ENCODE measurements at places on chromosomes 6 and 20.

- DNase-seq, result no peak
Measured at GRCh38 chr20:1945134-1945618, 48.7 kb downstream of the PDYN start.

DNA sequence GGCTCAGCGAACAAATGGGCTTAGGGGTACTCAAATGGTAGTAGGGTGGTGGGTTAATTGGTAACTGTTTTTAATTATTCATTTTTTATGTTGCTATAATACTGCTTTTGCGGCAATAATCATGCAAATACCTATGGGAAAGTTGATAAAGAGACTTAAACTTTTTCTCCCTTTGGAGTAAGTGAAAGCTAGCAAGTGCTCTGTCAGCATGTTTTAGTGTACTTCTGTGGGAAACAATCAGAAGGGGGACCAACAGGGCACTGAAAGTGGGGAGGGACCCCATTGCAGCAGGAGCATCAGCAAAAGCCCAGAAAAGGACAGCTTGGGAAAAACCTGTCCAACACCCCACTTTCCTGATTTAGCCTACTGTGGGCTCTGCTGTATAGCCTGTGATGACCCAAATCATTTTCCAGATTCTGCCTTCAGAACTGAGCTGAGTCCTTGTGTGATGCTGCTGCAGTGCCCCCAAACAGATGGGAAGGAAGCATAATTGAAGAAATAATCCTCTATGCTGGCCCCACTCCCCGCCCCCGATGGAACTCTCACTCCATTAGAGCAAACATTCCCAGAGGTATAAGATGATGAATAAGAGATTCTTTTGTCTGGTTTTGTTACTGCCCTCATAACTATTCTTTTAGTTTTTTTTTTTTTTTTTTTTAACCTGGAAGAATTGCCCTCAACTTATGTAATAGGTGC lies 322.8 kb downstream of the CD83 start:
- peak; percentile 6 for DNase-seq

- peak; percentile 71 for DNase-seq
Measured at GRCh38 chr6:16345449-16346330, 107.3 kb downstream of the GMPR start.

DNA sequence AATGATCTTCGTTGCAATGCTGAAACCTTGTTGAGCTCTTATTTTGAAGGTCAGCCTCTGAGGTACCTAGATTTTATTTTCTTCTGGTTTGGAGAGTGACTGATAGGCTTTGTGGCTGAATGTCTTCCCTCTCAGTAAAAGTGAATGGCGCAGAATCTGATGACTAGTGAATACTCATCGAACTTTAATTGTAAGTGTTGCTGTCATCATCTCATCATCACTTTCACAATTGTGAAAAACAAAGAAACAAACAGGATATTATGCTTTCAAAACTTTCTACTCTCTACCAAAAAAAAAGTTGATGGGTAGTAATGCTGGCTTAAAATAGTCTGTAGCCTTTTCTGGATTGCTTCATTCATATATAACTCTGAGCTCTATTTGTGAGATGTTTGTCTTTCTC lies 239.5 kb upstream of the RAB32 start:
- DNase-seq, result no peak

GRCh38 chr6:130381459-130382380 lies 15.9 kb downstream of the TMEM200A start:
- DNase-seq, result no peak

DNA sequence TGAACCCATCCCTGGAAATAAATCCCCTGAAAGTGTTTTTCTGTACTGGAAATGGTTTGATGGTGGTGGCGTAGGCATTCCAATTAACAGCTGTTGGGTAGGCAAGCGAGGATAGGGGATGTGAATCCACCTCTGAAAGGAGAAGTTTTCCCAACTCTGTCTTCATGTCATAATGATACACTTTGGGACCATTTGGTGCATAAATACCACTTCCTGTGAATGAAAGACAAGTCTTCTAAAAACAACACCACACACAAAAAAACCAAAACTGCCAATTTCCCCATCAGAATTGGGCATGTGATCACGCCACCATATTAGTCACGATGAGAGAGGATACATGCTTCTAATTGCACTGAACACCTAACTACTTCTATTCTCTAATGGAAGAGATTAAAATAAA lies 6.4 kb downstream of the VNN2 start:
- DNase-seq, result no peak

- DNase-seq, result no peak
Measured at GRCh38 chr6:132614554-132614953, 9.5 kb downstream of the TAAR2 start.

DNA sequence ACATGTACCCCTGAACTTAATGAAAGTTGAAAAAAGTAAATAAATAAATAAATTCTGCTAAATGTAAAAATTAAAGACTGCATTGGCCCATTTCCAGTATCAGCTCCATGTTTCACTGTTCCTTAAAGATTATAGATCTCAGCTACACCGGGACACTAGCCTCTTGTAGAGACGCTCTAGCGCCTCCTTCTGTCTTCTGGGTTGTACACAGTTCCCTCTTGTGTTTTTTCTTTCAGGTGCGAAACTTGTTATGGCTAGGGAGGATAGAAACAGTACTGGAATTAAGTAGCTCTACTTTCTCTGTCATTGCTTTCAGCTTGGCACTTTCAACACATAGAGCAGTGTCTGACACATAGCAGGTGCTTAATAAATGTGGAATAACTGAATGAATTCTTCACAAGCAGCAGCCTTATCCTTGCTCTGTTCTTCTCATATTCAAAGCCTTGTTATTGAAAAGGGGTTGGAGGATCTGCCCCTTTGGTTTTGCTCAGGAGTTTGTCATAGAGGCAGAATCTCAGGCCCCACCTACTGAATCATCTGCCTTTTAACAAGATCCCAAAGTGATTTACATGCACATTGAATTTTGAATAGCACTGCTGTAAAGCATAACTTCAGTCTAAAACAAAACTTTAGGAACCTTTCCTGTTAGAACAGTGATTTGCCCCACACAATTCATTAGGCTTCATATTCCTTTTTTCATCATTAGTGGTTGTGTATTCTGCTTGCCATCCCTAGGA lies 92.3 kb downstream of the FIG4 start:
- DNase-seq, result no peak

- DNase-seq, result no peak
Measured at GRCh38 chr6:130776287-130776925, 50.8 kb upstream of the SMLR1 start.

GRCh38 chr6:88008831-88009231 lies 38.8 kb upstream of the SPACA1 start:
- DNase-seq, result peak; percentile 88

DNA sequence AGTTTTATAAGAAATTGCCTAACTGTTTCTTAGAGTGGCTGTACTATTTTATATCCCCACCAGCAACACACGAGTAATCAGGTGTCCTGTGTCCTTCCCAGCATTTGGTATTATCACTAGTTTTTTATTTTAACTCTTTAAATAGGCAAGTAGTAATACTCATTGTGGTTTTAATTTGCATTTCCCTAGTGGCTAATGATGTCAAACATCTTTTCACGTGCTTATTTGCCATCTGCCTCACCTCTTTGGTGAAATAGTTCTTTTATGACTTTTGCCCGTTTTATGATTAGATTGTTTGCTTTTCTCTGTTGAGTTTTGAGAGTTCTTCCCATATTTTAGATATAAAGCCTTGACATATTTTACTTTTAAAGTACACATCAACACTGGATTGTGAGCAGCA lies 57.8 kb downstream of the GCLC start:
- no peak for DNase-seq

- no peak for DNase-seq
Measured at GRCh38 chr6:33894438-33894837, 90.6 kb upstream of the MLN start.

DNA sequence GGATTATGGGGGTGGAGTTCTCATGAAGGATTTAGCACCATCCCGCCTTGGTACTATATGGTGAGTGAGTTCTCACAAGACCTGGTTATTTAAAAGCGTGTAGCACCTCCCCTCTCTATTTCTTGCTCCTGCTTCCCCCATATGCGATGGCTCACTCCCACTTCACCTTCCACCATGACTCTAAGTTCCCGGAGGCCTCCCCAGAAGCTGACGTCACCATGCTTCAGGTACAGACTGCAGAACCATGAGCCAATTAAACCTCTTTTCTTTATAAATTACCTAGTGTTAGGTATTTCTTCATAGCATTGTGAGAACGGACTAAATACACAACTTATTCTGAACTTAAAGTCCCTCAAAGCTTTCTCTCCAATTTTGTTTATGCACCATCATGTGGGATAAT lies 163.4 kb upstream of the BMP5 start:
- DNase-seq, result no peak

GRCh38 chr6:144158133-144158532 lies 7.8 kb downstream of the STX11 start:
- peak; percentile 80 for DNase-seq

- peak; percentile 33 for DNase-seq
Measured at GRCh38 chr6:159008656-159009288, 8.8 kb upstream of the RSPH3 start.

DNA sequence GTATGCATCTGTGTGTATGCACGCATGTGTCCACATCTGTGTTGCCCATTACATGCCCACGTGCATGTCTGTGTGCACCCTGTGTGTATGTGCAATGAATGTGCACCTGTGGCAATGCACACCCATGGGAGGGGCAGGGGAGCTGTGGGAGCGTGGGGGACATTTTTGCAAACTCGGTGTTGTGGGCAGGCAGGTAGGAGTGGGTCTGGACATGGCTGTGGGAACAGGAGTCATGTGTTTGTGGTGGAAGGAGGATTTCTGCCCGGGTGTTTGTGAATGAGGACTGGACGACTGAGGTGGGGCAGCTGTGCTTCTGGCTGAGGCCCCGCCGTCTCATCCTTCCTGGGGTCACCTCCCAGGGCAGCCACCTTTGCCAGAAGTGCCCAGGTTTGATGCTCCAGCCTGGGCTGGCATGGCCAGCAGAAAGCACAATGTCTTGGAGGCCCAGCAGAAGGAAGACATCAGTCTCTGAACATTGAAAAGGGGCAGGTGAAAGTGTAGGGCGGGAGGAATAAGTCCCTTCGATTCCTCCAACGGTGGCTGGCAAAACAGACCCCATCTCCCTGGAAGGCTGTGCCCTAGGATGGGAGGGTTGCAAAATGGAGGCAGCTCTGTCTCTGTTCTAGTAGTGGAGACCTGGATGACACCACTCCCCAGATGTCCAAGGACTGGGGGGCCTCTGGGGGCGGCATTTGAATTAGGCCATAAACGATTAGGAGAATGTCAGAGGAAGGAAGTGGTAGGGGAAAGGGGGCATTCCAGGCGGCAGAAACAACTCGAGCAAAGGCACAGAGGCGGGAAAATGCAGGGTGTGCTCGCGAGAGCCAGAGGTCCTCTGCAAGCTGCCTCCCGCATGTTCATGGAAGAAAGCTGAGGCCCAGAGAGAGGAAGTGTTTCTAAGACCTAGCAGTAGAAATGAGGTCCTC lies 19.1 kb upstream of the ARMC12 start:
- DNase-seq, result no peak

GRCh38 chr6:117549611-117550010 lies 52.7 kb downstream of the GOPC start:
- DNase-seq, result peak; percentile 3

DNA sequence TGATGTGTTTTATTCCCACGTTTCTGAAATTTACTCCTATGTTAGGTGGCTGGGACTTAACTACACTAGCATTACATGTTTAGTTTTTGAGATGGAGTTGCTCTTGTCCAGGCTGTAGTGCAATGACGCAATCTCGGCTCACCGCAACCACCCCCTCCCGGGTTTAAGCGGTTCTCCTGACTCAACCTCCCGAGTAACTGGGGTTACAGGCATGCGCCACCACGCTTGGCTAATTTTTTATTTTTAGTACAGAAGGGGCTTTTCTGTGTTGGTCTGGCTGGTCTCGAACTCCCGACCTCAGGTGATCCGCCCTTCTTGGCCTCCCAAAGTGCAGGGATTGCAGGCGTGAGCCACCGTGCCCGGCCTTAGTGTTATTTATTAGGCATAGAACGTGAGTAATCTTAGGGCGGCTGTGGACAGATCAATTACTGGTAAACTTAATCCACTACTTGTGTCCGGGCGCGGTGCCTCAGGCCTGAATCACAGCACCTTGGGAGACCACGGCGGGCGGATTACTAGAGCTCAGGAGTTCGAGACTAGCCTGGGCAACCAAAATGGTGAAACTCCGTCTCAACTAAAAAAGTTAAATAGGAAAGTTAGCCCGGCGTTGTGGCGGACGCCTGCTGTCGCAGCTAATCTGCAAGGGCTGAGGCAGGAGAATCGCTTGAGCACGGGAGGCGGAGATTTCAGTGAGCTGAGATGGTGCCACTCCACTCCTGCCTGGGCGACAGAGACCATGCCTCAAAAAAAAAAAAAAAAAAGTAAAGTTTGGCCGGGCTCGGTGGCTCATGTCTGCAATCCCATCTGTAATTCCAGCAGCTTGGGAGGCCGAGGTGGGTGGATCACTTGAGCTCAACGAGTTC lies 123.7 kb upstream of the BTN3A2 start:
- DNase-seq, result no peak

GRCh38 chr6:101435038-101435437 lies 41.5 kb downstream of the GRIK2 start:
- no peak for DNase-seq

Measured in kidney glomerular epithelial cell (primary cell).